ENCODE measurements at places on chromosomes 5 and 9.
A peak's percentile ranks its signal among the peaks of the same experiment; 100 is the strongest.

DNA sequence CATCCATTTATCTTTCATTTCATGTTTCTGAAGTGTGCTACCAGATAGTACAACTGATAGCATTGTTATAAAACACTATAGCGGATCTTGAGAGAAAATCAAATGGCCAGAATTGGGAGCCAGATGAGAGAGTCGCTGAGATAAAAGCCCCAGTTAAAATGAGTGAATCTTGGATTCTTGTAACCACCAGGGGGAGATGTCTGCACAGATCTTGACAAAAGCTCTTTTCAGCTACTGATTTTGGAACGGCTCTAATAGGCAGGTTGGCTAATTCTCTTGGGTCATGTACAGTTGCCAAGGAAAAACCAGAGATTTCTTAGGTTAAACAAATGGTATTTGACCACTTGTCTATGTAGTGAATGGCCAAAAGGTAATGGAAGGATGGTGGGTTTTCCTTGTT is 21.7 kb downstream of the F2RL2 start:
- no peak for DNase-seq

DNA sequence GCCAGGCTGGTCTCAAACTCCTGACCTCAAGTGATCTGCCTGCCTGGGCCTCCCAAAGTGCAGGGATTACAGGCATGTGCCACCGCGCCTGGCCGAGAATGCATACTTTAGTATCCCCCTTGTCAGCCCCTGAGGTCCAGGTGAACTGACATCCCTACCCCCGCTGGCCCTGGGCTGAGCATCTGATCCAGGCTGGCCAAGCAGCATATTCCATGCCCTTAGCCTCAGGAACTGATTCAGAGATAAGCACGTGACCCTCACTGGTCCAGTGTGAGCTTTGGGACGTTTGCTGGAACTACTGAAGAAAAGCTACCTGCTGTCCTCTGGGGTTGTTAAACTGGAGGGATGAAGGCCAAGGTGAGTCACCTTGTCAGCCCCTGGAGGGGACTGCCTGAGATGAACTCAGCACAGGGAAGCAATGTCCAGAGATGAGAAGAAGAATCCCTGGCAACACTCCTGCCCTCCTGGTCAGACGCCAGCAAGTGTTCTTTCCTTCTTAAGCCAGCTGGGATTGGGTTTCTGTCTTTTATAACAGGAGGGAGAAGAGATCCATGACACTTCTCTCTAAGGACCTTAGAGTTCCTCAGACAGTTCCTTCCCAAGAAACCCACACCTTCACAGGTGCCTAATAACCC is 59.1 kb upstream of the FBXW11 start:
- DNase-seq: no peak

GRCh38 chr9:17462869-17463464 is 115.9 kb upstream of the SH3GL2 start:
- DNase-seq: no peak

GRCh38 chr5:176820937-176821336 is 10.6 kb downstream of the UNC5A start:
- no peak for DNase-seq

DNA sequence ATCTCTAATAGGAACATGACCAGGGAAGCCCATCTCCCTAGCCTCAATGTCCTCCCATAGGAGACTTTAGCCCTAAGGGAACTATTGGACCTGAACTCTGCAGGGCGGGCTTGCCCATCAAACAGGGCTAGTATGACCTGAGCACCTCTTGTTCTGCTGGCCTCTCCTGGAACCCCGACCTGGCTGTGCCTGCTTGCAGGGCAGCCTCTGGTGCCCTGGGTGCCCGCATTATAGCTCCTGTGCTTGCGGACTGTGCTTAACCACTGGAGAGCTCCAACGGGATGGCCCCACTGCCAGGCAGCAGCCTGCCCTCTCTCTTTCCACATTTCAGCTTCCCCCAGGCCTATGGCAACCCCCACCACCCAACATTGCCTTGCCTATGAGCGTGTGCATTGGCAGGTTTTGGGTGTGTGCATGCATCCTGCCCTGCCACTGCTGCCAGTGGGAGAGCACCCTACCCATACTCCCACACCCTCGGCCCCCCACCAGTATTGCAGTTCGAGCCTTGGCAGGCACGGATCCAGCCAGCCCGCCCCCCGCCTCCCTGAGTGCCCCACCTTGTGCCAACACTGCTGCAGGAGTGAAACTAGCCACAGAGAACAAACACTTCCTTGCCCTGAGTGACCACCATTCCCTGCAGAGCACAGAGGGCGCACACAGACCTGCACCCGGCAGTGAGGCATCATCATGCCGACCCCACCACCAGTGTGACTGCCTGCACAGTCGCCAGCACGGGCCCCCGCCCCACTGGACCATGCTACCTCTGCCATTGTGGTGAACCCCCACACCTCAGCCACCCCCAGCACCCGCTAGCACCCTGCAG is 1123.8 kb upstream of the CDH6 start:
- no peak for DNase-seq

DNA sequence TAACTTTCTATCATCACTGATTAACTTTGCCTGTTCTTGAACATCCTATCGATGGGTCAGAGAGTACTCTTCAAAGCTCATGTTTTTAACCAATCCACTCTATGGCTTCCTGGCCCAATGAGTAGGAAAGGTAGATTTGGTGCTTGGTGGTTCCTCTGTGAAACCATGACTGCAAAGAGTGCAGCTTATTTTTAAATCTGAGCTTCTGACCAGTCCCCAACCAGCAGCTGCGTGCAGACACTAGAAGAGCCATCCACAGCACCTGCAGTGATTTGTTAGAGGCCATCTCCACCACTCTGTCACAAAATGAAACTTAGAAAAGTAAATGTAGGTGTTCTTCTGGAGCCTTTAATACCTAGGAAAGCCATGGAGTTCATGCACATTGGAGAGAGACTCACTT is 107.3 kb upstream of the WWC1 start:
- no peak for DNase-seq

- no peak for DNase-seq
These were observed 121.0 kb upstream of the LRRTM2 start for GRCh38 chr5:138996120-138996519.

DNA sequence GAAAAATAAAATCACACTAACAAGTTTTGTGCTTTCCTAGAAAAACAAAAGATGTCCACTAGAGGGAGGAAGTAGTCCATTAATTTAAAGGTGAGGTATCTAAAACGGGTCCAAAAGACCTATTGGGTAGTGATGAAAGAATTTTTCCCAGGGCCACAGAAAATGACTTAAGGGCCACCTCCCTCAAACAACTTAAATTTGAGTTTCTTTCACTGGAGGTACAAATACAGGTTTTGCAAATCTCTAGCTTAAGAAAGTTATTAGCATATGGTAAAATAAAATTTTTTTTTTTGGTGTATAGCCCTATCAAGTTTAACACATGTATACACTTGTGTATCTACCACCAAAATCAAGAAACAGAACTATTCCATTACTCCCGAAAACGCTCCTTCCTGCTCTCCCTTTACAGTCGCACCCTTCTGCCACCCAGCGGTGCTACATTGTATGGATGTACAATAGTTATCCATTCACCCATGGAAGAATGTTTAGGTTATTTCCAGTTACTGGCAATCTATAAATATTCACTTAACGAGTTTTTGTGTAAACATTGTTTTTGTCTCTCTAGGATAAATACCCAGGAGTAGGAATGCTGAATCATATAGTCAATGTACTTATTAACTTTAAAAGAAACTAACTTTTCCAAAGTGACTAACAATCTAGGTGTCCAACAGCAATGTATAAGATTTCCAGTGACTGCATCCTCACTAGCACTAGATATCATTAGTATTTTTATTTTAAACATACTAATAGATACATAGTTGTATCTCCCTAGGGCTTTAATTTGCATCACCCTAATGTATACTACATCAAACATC is 21.9 kb downstream of the DEPDC1B start:
- peak; percentile 23 for DNase-seq

DNA sequence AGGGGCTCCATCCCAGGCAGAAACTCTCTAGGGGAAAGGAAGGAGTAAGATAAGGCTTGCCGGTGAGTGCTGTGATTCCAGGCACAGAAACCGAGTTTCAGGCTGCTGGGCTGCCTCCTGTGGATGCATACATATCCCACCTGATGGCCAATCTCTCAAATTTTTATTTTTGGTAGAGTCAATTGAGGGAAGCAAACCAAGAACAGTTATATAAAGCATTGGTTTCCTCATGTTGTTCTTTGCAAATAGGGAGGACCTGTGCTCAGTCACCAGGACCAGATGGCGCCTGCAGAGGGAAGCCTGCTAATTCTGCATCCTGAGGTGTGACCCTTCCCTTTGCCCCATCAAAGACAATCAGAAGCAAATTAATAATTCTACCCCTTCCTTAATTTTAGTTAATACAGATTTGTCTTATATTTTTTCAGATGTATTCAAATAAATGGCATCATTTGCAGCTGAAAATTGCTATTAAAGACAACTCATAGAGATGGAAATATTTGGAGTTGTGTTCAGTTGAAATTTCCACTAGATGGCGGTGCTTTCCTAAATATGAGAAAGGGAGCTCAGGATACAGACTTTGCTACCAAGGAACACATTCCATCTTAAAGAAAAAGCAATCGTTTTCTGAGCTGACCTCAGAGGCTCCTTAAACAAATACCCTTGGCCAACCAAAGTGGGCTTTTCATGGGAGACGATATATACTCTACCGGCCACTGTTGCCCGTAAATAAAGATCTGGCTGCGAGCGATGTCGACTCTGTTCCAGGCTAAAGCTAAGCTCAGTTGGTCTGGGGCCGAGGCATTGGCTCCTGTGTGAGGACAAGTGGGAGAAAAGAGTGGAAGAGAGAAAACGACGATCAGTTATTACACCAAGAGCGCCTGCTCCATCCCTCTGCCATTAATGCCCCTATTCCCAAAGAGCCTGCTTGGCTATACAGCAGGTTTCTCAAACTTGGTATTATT is 225.7 kb upstream of the KLF9 start:
- no peak for DNase-seq

DNA sequence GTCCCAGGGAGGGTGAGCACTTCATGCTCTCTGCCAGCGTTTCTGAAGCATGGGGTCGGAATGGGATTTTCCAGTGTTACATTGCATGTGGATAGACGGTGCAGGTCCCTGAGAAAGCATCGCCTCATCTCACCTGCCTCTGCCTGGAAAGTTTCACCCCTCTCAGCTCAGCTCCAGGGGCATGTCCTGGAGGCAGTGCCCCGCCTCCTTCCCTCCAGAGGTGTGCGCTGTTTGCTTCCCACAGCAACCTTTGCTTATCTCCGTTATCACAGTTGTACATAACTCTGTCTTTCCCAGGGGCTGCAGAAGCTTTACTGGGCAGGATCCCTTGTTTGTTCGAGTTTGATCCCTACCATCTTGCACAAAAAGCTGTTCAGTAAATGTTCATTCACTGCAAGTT is 10.7 kb upstream of the CREBRF start:
- no peak for DNase-seq

GRCh38 chr9:38286357-38286756 is 106.1 kb upstream of the ALDH1B1 start:
- no peak for DNase-seq

- DNase-seq: no peak
These were observed 57.8 kb upstream of the C5orf46 start for GRCh38 chr5:147963948-147964693.

DNA sequence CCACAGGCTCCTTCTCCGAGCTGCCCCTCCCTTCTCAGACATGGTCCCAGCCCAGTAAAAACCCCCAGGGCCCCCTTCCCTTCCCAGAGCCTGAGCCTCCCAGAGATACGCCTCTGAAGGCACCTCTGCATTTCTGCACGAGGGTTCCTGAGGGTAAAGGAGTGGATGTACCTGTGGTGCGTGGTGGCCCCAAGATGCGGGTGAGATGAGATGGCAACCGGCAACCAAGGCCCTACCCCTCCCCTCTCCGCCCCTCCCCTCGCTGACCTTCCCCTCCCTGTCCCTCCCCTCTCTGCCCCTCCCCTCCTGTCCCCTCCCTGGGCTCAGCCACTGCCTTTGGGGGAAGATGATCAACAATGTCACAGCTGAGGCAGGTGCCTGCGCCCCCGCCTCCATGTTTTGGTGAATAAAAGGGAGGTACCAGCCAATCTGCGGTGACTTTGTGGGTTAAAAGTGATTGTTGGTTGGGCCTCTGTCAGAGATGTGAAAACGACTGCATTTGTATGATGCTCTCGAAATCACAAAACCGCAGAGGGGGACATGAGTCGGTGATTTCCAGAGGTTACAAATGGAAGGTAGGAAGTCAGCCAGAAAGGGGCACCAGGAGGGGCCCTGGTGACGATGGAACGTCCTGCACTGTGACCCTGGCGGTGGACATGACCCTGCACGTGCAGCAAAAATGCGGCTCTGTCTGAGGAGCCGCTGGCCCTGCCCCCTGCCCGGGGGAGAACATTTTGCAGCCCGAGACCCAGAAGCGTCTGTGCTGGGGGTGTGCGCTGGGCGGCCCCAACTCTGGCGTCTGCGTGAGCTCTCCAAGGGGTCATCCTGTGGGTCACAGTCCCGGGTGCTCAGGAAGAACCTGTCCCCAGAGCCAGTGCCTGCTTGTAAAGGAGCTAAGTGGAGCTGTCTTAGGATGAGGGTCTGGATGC is 3.7 kb downstream of the LCN9 start:
- no peak for DNase-seq

Data from kidney epithelial cell (primary cell).